ENCODE measurements at places on chromosomes 5 and 9. TPM values are rescaled to one million over a fixed set of nuclear protein-coding genes. Genes with fewer than 3 reads are reported as not detected.

The C6 gene
- total RNA-seq = not detected

The UBLCP1 gene
- total RNA-seq = 32.1 TPM

The CD72 gene
- total RNA-seq = 27.0 TPM

The ZNF454 gene
- not detected for total RNA-seq

The NR6A1 gene
- total RNA-seq = 0.75 TPM

- peak; percentile 53 for DNase-seq
- H3K4me3 ChIP-seq = peak overlapping the region; percentile 80
- H3K27ac ChIP-seq = peak overlapping the region; percentile 92
- peaks cover 62% of the 10 kb centered on the region for H3K4me1 ChIP-seq
- no peaks in the 10 kb centered on the region for H3K36me3 ChIP-seq
Observed at GRCh38 chr9:128683340-128684064, 5.5 kb upstream of the SET start.

GRCh38 chr5:175696139-175696854 lies 38.4 kb downstream of the HRH2 start:
- peak; percentile 83 for DNase-seq
- H3K27ac ChIP-seq = no peak overlapping the region
- H3K36me3 ChIP-seq = no peaks in the 10 kb centered on the region
- H3K4me3 ChIP-seq = no peak overlapping the region
- H3K4me1 ChIP-seq = peaks cover 28% of the 10 kb centered on the region

- no peak overlapping the region for H3K4me3 ChIP-seq
- DNase-seq = no peak
- no peak overlapping the region for H3K27ac ChIP-seq
- no peaks in the 10 kb centered on the region for H3K36me3 ChIP-seq
Observed at GRCh38 chr9:130196643-130197042, 24.4 kb downstream of the NCS1 start.

- no peak overlapping the region for H3K27ac ChIP-seq
- no peak overlapping the region for H3K4me3 ChIP-seq
- DNase-seq = peak; percentile 43
- H3K36me3 ChIP-seq = no peaks in the 10 kb centered on the region
- H3K4me1 ChIP-seq = no peaks in the 10 kb centered on the region
Observed at GRCh38 chr9:26975728-26976707, 19.8 kb downstream of the IFT74 start.

GRCh38 chr5:51646482-51646881 lies 263.2 kb downstream of the ISL1 start:
- no peak overlapping the region for H3K27ac ChIP-seq
- H3K27me3 ChIP-seq = no peaks in the 10 kb centered on the region
- DNase-seq = no peak
- H3K4me1 ChIP-seq = no peaks in the 10 kb centered on the region

GRCh38 chr5:52041842-52042241 lies 658.6 kb downstream of the ISL1 start:
- no peaks in the 10 kb centered on the region for H3K4me1 ChIP-seq
- DNase-seq = no peak
- H3K4me3 ChIP-seq = no peak overlapping the region
- H3K27me3 ChIP-seq = no peaks in the 10 kb centered on the region

DNA sequence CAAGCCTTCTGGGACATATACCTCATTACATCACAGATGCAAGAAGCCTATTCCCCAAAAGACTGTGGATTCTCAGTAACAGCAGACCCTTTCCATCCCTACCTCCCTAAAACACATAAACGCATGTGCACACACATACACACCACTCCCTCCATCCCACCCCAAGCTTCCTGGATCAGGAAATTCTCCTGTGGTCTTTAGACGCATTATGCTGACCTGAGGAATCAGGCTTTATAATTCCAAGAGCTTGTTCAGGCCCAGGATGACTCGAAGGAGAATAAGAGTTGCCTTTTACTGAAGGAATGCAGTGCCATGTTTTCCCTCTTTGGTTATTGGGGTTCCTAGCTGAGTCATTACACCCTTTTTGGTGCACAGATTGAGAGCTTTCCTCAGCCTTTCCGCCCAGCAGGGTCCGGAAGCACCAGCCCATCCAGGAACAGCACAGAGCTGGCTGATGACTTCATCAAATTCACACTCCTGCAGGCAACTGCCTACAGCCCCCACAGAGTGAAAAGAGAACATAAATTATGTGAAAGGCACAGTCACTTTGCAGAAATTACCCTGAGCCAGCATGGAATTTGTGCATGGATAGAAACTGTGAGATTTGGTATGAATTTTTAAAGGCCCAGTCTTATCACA lies 385.0 kb upstream of the TRPC7 start:
- H3K27me3 ChIP-seq = no peaks in the 10 kb centered on the region
- no peaks in the 10 kb centered on the region for H3K4me1 ChIP-seq
- H3K4me3 ChIP-seq = no peak overlapping the region
- H3K36me3 ChIP-seq = no peaks in the 10 kb centered on the region

DNA sequence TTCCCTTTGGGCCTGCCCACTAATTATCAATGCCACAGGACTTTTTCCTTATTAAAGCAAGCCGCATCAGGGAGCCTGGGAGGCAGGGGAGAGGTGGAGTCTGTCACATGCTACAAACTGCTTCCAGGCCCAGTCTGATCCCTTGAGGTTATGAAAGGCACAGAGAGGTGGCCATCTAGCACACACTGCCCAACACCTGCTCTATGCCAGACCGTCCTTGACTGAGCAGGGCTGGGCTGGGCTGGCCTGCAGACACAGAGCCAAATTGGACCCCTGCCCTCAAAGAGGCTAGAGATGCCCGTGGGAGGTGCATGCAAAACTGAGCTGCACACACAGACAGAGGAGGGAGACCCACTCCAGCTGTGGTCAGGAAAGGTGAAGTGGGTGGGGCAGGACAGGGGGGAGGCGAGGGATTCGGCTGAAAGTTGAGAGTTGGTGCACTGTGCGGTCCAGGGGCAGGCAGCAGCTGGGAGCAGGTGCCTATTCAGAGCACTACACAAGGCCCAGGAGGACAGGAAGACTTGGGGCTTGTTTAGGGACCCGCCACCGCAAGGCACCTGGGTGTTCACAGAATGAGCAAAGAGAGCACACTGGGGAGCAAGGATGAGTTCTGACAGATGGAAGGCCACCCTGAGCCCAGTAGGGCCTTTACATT lies 36.4 kb upstream of the TCF7 start:
- H3K36me3 ChIP-seq = no peaks in the 10 kb centered on the region
- H3K4me3 ChIP-seq = no peak overlapping the region
- no peaks in the 10 kb centered on the region for H3K27me3 ChIP-seq
- H3K27ac ChIP-seq = no peak overlapping the region

GRCh38 chr5:143775258-143775657 lies 36.7 kb upstream of the HMHB1 start:
- no peak overlapping the region for H3K27ac ChIP-seq
- DNase-seq = no peak

DNA sequence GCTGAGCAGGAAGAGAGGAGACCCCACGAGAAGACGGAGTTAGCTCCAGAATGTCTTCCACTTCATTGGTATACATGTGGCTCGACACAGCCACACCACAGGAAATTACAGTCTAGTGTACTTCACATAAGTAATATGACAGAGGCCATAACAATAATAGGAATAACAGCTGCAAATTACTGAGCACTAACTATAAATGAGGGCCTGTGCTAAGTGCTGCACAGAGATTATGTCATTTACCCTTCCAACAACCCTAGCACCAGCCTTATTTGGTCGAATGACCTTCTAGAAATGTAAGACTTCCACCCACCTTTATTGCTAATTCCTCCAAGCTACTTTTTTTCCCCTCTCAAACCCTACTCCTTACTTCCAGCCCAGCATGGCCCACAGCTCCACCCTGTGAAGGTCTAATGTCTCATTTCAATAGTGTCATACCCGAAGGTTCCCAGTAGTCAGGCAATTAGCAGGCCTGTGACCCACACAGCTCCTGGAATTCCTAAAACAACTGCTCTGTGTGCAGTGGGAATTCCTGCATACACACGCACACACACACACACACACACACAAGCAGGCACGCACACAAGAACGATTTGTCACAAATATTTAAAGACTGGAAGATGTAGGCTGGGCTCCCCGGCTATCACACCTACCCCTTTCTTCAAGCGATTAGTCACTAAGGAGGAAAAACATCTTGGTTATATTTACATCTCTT lies 134.5 kb downstream of the FRMD3 start:
- H3K4me3 ChIP-seq = no peak overlapping the region
- no peak for DNase-seq
- no peaks in the 10 kb centered on the region for H3K27me3 ChIP-seq
- no peaks in the 10 kb centered on the region for H3K4me1 ChIP-seq
- no peaks in the 10 kb centered on the region for H3K36me3 ChIP-seq

GRCh38 chr5:141260458-141261237 lies 15.5 kb downstream of the PCDHB15 start:
- H3K4me1 ChIP-seq = no peaks in the 10 kb centered on the region
- H3K4me3 ChIP-seq = no peak overlapping the region
- no peaks in the 10 kb centered on the region for H3K36me3 ChIP-seq
- H3K27ac ChIP-seq = no peak overlapping the region
- no peaks in the 10 kb centered on the region for H3K27me3 ChIP-seq

DNA sequence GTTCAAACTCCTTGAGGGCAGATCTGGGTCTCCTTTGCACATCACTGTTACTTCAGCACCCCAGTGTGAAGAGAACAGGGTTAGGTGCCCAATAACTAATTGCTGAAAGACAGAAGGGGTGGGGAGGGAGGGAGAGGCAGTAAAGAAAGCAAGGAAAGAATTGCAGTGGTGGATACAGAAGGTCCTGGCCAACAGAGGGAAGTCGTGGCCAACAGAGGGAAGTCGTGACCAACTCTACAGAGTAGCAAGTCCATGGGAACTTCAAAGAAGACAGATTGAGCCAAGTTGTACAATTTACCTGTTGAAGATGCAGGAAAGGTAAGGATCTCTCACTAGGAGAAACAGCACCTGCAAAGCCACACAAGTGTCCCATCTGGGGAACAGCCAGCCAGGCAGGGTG lies 27.0 kb downstream of the CCNJL start:
- H3K4me1 ChIP-seq = peaks cover 34% of the 10 kb centered on the region
- no peak for DNase-seq
- no peak overlapping the region for H3K27ac ChIP-seq
- H3K36me3 ChIP-seq = no peaks in the 10 kb centered on the region
- no peak overlapping the region for H3K4me3 ChIP-seq

GRCh38 chr5:4019841-4020240 lies 424.2 kb downstream of the IRX1 start:
- no peak overlapping the region for H3K27ac ChIP-seq
- H3K36me3 ChIP-seq = no peaks in the 10 kb centered on the region
- H3K4me1 ChIP-seq = no peaks in the 10 kb centered on the region
- no peak for DNase-seq
